ENCODE measurements at places on chromosomes 2 and 18. TPM values are rescaled to one million over a fixed set of nuclear protein-coding genes. Genes with fewer than 3 reads are reported as not detected.

PLCL1 gene
- total RNA-seq = 6.9 TPM

NGEF gene
- total RNA-seq = 5.3 TPM

CGREF1 gene
- 25.8 TPM for total RNA-seq

NTSR2 gene
- not detected for total RNA-seq

KCNJ3 gene
- total RNA-seq = 16.2 TPM

UGT1A4 gene
- total RNA-seq = not detected

TUBA3D gene
- total RNA-seq = not detected

MOGAT1 gene
- total RNA-seq = not detected

CFAP210 gene
- not detected for total RNA-seq

SMCHD1 gene
- total RNA-seq = 54.2 TPM

AKAIN1 gene
- total RNA-seq = not detected

CYS1 gene
- 9.1 TPM for total RNA-seq

GRCh38 chr2:124763611-124764010 lies 738.5 kb downstream of the CNTNAP5 start:
- DNase-seq = no peak

- DNase-seq = no peak
Observed at GRCh38 chr18:66317243-66318090, 286.4 kb downstream of the CDH19 start.

DNA sequence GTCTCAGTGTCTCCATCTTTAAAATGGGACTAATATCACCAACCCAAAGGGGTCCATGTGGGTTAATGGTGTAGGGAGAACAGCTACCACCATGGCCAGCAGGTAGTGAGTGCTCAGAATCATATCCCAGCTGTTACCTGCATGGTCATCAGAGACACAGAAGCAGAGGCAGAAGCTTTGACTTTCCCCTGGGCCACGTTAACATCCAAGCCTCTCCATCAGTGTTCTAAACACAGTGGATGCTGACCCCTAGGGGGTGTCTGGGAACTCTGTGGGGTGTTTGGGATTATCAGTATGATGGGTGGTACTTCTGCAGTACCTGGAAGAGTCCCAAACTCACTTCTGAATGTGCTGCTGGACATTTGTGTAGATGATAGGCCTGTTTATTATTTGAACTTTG lies 93.6 kb downstream of the GYPC start:
- DNase-seq = no peak

GRCh38 chr2:239025096-239025801 lies 177.4 kb downstream of the TWIST2 start:
- peak; percentile 72 for DNase-seq

DNA sequence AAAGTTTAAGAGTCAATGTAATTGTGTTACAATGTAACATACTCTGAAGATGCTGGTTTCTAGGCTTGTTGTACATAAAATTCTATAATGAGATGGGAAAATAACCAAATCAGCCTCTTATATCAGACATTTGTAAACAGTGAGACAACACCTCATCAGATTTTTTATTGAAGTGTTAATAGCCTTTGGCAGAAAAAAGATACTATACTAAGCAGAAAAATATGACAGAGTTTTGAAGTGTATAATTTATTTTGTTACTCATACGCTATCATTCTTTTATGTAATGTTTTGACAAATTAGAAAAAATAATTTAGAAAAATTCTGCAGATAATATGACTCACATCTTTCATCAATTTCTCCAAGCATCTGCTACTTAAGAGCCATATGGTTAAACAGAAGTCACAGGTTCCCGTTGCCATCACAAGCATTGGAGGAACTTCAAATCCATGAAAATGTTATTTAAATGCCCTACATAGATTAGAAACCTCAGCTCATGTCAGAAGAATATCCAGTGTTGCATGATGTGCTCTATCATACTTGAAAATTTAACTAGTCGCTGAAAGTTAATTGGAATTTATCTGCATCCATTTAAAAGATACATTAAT lies 535.4 kb downstream of the LRP1B start:
- DNase-seq = no peak

DNA sequence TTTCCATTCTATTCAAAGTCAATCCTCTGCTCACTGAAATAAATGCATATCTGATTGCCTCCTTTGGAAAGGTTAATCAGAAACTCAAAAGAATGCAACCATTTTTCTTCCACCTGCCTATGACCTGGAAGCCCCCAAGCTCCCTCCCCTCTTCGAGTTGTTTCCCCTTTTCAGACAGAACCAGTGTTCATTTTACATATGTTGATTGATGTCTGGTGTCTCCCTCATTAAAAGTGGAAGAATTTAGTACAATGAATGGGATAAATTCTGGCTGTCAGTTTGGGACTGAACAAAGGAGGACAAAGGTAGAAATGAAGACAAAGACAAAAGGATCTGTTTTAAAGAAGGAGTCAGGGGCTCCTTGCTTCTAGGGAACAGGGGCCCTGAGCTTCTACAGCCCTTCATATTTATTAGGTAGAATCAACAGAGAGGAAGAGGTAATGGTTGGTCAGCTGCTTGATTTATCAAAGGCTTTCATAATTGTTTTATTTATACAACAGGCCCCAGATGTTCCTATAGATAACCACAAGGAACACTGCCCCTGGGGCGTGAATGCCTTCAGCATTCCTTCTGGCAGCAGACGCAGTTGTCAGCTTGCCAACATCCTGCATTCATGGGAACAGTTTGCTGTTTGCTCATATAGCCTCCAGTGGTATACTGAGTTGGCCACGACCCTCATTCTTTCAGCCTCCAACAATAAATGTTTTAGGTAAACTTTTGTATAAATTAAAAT lies 949.8 kb upstream of the LRATD1 start:
- no peak for DNase-seq

DNA sequence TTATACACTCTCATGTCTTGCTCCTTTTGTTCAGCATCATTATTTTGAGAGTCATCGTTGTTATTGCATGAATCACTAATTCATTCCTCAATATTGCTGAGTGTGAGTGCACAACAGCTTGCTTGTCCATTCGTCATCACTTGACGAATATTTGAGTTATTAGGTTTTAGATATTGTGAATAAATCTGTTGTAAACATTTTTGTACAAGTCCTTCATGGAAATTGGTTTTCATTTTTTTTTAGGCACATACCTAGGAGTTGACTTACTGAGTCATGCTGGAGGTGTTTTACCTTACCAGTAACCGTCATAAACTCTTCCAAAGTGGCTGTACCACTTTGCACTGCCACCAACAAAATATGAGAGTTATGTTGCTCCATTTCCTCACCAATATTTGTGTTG lies 84.2 kb upstream of the NCK2 start:
- no peak for DNase-seq

- no peak for DNase-seq
Observed at GRCh38 chr2:205959521-205959920, 126.5 kb downstream of the INO80D start.

- no peak for DNase-seq
Observed at GRCh38 chr18:52670896-52671295, 330.9 kb downstream of the DCC start.

- DNase-seq = no peak
Observed at GRCh38 chr2:12856934-12857601, 140.3 kb downstream of the TRIB2 start.

DNA sequence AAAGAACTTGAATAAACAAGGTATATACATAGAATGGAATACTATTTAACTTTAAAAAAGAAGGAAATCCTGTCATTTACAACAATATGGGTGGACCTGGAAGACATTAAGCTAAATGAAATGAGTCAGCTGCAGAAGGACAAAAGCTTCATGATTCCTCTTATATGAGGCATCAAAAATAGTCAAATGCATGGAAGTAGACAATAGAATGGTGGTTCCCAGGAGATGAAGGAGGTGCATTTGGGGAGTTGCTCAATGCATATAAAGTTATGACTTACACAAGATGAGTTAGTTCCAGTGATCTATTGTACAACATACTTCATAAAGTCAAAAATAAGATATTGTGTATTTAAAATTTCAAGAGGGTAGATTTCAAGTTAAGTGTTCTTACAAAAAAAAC lies 426.1 kb upstream of the UBE2E3 start:
- no peak for DNase-seq

GRCh38 chr2:196372811-196373664 lies 201.7 kb upstream of the STK17B start:
- no peak for DNase-seq

DNA sequence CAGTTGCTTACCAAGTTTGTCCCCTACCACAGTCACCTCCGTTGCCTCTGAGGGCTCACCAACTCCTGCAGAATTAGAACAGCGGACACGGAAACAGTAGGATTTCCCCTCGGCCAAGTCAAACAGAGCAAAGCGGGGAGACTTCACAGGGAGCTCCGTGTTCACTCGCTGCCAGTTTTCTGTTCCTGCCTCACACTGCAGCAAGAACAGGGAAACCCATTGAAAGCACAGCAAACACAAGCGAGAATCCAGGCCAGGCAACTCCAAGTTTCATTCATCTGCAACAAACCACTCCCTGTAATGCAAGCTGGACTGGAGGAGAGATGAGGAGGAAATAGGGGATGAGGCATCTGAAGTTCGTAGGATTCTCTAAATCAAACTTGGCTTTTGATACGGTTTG lies 84.2 kb downstream of the MYOM1 start:
- no peak for DNase-seq

- DNase-seq = no peak
Observed at GRCh38 chr2:45343251-45344017, 267.6 kb downstream of the SRBD1 start.

- no peak for DNase-seq
Observed at GRCh38 chr18:37514953-37515352, 50.6 kb downstream of the CELF4 start.

DNA sequence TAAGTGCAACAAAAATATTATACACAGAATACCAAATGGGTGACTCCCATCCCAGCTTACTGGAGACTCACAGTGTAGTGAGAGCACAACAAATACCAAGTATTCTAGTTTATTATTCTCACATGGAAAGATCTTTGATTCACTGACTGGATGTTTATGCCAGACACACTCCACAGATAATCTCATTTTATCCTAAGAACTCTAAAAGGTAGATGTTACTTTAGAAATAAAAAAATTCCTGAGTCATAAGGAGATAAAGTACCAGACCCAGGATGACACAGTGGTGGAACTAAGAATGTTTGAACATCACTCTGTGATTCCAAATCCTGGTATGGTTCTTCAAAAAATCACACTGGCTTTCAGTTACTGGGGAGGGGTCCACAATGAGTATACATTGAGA lies 136.2 kb downstream of the CDH2 start:
- no peak for DNase-seq

DNA sequence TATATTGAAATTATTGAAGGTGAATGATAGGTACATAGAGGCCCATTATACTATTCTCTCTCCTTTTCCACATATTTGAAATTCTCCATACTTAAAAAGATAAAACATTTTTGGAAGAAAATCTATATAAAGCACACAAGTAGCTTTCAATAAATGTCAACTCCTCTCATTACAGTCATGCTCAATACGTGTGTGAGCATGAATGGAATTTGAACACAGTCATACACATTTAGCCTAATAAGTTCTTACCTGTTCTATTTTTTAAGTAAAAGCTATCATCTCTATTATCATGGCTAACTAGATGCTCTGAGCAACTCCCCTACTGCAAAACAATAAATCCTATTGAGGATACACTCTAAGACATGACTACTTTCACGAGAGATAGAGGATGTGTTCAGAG lies 41.9 kb upstream of the SPATS2L start:
- no peak for DNase-seq

GRCh38 chr2:231680285-231680991 lies 27.9 kb upstream of the PTMA start:
- no peak for DNase-seq

- DNase-seq = no peak
Observed at GRCh38 chr2:11503354-11503927, 30.4 kb upstream of the GREB1 start.

GRCh38 chr2:125405816-125406215 lies 1250.1 kb upstream of the GYPC start:
- DNase-seq = no peak

- DNase-seq = no peak
Observed at GRCh38 chr2:221561770-221562169, 10.3 kb downstream of the EPHA4 start.

DNA sequence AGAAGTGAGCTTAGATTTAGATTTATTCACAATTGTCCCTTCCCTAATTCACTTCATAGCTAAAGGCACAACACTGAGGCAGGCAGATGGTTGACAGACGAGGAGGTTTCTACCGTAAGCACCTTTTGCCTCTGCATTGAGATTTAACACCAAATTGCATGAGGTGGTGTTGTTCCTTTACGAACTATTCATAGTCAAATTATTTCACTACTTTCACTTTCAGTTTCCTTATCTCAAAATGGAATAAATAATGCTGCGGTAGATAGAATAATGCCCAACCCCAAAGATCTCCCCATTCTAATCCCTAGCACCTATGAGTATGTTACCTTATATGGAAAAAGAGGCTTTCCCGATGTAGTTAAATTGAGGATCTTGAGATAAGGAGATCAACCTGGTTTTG lies 58.9 kb upstream of the LINC00305 start:
- DNase-seq = no peak

GRCh38 chr18:77940566-77940965 lies 690.9 kb downstream of the GALR1 start:
- no peak for DNase-seq

- no peak for DNase-seq
Observed at GRCh38 chr2:137223722-137224121, 458.4 kb downstream of the THSD7B start.

DNA sequence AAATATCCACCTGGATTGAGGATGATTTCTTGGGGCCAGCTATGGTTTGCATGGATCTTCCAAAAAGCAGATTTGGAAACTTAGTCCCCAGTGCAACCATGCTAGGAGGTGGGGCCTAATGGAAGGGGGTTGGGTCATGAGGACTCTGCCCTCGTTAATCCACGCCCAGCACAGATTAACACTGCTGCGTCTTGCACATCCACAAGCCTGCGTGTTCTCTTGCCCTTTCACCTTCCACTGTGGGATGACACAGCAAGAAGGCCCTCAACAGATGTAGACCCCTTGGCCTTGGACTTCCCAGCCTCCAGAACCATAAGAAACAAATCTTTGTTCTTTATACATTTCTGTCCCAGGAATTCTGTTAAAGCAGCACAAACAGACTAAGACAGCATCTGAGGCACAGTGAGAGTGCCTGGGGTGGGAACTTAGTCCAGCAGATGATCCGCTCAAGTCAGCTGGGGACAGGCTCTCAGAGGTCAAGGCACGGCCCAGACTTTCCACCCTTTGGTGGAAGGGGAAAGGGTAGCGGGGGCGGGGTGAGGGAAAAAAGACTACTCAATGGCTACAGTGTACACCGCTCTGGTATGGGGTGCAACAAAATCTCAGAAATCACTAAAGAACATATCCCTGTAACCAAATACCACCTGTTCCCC lies 2.4 kb downstream of the RAB17 start:
- DNase-seq = peak; percentile 67

GRCh38 chr2:85560812-85561279 lies 447 bp downstream of the GGCX start:
- no peak for DNase-seq

DNA sequence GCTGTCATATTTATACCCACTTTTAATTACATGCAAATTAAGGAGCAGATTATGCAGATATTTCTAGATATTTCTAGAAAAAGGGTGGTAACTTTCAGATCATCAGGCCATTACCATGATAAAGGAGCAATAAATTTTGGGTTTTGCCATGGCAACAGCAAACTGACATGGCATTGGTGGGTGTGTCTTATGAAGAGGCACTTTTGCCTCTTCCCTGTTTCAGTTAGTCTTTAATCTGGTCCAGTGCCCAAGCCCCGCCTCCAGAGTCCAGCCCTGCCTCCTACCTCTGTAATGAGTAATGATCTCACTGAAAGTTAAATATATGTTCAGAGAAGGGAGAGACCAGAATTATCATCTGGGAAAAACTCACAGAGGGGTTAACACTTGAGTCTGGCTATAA lies 124.8 kb downstream of the SCG2 start:
- DNase-seq = no peak
